ENCODE measurements at places on chromosomes 12 and 14.
A peak's percentile ranks its signal among the peaks of the same experiment; 100 is the strongest.

DNA sequence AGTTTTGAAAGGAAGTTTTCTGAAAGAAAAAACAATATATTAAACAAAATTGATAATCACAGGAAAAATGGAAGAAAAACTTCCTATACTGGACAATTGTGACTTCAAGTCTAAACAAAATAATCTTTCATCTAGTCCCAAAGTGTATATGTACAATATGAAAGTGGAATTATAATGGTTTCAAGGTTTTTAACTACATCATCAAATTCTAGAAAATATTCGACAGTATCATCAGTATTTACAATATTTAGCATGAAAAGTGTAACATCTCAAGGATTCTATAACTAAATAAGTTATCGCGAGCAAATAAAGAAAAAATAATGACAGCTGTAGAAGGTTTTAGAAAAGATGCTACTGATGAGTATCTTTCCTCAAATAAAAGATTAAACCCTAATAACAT lies 310.9 kb upstream of the LRFN5 start:
- no peak for DNase-seq

- DNase-seq: no peak
Measured at GRCh38 chr12:128259556-128260070, 7.4 kb upstream of the TMEM132C start.

DNA sequence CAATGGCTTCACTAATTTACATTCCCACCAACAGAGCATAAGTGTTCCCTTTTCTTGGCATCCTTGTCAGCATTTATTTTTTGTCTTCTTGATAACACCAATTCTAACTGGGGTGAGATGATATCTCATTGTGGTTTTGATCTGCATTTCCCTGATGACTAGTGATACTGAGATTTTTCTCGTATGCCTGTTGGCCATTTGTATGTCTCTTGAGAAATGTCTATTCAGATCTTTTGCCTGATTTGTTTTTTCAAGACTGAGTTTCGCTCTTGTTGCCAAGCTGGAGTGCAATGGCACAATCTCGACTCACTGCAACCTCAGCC lies 4.7 kb upstream of the PLD4 start:
- DNase-seq: no peak

- DNase-seq: no peak
Measured at GRCh38 chr12:130613131-130613530, 103.0 kb downstream of the RIMBP2 start.

GRCh38 chr12:10554756-10555481 lies 49.2 kb downstream of the EIF2S3B start:
- no peak for DNase-seq

GRCh38 chr12:131449027-131449426 lies 261.9 kb upstream of the SFSWAP start:
- no peak for DNase-seq

DNA sequence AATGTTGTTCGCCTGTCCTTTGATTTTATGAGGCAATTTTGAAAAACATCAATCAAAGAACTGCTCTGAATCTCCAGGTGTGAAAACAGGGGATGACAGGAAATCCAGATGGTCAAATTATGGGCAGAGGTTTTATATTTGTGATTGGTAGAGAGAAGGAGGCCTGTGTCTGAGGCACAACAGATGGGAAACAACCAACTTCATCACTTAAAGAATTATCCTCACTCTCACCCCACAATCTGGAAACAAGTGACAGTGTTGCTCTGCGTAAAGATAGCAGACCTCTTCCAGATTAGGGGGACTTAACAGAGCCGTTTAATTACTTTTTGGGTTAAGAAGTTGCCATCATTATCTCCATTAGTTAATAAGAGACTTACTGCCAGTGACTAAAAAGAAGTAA lies 64.1 kb upstream of the EGLN3 start:
- DNase-seq: no peak

GRCh38 chr14:91055016-91055415 lies 5.4 kb downstream of the RPS6KA5 start:
- DNase-seq: no peak

GRCh38 chr14:97921296-97921695 lies 1124.1 kb downstream of the VRK1 start:
- no peak for DNase-seq

GRCh38 chr14:38290601-38291188 lies 34.8 kb upstream of the CLEC14A start:
- DNase-seq: no peak

- DNase-seq: no peak
Measured at GRCh38 chr12:7784701-7785100, 4.5 kb upstream of the NANOG start.

DNA sequence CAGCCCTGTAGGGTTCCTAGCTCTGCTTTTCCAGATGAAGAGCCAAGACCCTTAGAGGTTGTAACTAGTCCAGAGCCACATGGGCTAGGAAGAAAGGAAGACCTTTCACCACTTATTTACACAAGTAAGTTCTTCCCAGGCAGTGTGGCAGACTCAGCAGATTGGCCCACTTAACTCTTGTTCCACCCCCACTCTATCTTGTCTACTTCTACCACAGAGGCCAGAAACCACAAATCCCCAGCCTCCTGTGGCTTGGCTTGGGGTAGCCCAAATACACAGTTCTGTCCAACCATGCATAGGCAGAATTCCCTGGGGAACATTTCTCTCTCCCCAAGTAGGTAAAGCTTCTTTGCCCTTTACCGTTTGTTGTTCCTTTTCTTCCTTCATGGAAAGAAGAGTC lies 383.5 kb downstream of the RGS6 start:
- no peak for DNase-seq

DNA sequence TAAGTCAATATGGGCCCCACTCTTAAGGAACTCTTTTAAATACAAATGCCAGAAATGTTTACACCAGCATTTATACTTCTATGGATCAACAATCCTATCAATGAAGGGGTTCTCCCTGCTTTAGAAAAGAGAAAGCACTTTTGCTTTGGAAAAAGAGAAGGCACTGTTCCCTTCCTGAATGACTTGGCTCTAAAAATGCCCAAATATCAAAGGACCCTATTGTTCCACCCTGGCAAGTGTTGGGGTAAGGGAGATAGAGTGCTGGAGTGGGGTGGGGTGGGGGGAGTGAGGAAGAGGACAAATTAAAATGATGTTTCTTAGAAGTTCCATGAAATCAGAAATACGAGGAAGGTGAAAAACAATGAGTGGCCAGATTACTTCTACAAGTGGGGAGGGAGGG lies 131.6 kb upstream of the GRIN2B start:
- no peak for DNase-seq

- no peak for DNase-seq
Measured at GRCh38 chr12:83322809-83323208, 636.1 kb downstream of the TMTC2 start.

GRCh38 chr12:17550011-17550410 lies 540.0 kb downstream of the RERGL start:
- no peak for DNase-seq

DNA sequence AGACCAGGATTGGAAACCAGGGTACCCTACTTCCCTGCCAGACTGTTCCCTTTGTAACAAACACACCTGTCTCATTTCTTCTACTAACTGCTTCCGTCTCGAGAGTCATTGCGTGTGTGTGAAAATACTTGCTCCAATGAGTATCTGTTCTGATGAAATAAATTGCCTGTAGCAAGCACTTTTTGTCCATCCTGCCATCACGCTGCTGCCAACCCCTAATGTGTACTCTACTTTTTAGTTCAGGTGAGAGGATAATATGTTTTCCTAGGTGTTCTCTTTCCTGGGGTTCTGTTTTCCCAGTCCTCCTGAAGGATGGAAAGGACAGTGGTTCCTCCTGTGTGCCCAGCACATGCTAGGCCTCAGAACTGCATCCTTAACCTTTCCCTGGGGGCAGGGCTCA lies 1.0 kb downstream of the TUNAR start:
- no peak for DNase-seq

DNA sequence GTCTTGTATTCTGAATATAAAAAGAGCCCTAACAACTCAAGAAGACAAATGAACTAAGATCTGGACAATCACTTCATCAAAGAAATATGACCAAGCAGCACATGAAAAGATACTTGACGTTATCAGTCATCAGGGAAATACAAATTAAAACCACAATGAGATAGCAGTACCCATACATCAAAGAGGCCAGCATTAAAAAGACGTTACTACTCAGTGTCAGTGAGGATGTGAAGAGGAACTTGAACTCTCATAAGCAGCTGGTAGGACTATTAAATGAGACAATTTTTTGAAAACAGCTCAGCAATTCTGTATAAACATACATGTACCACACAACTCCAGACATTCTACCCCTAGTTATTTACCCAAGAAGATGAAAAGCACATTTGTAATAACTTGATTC lies 55.9 kb downstream of the FERMT2 start:
- no peak for DNase-seq

GRCh38 chr12:1629338-1630132 lies 504 bp downstream of the WNT5B start:
- peak; percentile 4 for DNase-seq

- no peak for DNase-seq
Measured at GRCh38 chr12:45587012-45587411, 142.5 kb upstream of the ARID2 start.

- no peak for DNase-seq
Measured at GRCh38 chr14:69042787-69043444, 63.8 kb upstream of the ACTN1 start.

- DNase-seq: no peak
Measured at GRCh38 chr12:1878214-1878613, 40.2 kb downstream of the CACNA2D4 start.

GRCh38 chr14:77025744-77026165 lies 2.8 kb downstream of the IRF2BPL start:
- DNase-seq: no peak

- DNase-seq: no peak
Measured at GRCh38 chr14:52413729-52414408, 99.8 kb downstream of the PTGER2 start.

- DNase-seq: no peak
Measured at GRCh38 chr12:31494455-31494854, 96.5 kb downstream of the DENND5B start.

GRCh38 chr14:23296012-23296777 lies 6.5 kb downstream of the PPP1R3E start:
- DNase-seq: no peak

DNA sequence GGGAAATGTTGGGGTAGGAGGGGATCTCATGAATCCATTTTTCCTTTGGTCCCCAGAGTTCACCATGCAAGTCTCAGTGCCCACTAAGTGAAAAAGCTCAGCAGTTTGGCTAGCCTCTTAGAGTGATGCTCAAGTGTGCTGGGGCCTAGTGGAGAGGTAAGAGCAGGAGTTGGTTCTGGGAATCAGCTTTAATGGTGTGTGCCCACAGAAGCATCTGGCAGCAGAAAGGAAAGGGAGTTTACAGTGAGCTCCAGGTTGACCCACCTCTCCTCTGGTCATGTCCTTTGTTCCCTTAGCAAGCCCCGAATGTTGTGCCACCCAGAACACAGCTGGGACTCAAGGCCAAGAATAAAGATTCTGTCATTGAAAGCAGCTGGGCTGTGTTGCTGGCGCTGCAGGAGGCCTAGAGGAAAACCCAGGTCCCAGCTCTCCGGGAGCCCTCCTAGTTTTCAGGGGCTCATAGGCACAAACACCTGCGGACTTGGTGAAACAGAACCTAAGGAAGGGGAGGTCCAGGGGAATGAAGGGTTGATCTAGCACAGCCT lies 320.8 kb downstream of the ZFP36L1 start:
- DNase-seq: no peak

GRCh38 chr14:69156224-69156623 lies 3.3 kb upstream of the DCAF5 start:
- no peak for DNase-seq

DNA sequence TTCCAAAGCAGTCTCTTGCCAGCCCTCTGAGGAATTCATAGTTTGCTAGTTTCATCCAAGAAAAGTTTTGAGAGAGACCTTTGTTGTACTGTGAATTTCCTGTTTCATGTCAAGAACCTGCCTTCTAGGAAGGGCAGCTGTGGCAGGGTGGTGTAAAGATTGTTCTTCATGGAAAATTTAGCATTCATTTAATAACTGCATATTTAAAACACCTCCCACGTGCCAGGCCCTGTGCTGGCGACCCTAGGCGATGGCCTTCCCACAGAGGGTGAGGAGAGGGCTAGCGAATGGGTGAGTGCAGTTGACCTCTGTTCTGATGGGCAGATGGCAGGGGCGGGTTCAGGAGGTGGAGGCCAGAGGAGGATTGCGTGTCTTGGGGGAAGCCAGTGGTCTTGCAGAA lies 43.2 kb downstream of the MLXIP start:
- no peak for DNase-seq

GRCh38 chr12:27987331-27987730 lies 14.8 kb upstream of the PTHLH start:
- DNase-seq: no peak

- no peak for DNase-seq
Measured at GRCh38 chr12:124841558-124841945, 22.1 kb downstream of the SCARB1 start.

GRCh38 chr12:113086249-113087164 lies 30.0 kb downstream of the DTX1 start:
- peak; percentile 16 for DNase-seq

DNA sequence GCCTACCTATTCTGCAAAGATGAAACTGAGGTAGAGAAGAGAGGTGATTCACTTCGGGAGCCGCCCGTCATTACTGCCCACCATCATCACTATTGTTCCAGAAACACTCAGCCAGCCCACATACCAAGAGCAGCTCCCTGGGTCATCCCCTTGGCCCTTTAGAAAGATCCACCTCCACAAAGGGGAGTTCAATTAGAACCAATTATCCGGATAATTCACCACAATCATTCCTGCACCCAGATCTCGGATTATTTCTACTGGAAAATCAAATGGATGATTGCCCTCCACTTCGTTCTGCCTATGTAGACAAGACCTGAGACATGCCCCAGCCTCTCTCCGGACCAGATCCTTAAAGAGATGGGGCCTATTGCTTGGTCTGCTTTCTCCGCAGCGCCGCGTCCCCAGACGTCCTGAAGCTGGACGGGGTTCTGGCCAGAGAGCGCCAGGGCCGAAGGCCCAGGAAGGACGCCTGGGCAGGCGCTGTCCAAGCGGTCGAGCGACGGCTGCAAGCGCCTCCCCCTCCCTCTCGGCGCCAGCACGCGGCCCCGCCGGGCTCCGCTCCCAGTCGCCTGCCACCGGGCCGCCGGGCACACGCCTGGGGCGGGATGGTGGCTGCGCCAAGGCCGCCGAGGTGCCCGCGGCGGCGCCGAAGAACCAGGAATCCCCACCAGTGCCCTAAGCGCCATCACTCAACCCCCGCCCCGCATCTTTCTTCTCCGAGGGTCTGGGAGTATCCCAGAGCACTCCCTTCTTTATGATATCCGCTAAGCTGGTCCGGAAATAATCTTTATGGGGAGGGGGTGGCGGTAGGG lies 1.3 kb upstream of the ASCL1 start:
- DNase-seq: no peak

DNA sequence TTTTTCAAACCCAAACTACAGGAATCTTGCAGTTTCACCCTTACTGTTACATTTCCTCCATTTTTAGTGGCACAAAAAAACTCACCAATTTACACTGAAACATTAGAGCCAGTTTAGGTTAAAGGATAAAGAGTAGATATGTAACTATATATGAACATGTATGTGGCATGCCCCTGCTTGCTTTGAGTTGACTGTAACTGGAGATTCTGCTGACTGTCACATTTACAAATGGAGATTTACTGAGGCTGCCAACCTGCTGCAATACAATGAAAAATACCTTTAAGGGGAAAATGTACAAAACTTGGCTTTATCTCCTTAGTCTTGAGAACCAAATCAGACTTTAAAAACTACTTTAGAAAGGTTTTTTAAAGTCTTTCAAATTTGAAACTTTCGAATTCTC lies 28.3 kb downstream of the STON2 start:
- no peak for DNase-seq

All from activated CD4-positive, alpha-beta T cell treated with anti-CD3 and anti-CD28 coated beads, Interleukin-2, amount 50 U/mL, for 1 hour (primary cell).